ENCODE measurements at places on chromosomes 13 and 19.

DNA sequence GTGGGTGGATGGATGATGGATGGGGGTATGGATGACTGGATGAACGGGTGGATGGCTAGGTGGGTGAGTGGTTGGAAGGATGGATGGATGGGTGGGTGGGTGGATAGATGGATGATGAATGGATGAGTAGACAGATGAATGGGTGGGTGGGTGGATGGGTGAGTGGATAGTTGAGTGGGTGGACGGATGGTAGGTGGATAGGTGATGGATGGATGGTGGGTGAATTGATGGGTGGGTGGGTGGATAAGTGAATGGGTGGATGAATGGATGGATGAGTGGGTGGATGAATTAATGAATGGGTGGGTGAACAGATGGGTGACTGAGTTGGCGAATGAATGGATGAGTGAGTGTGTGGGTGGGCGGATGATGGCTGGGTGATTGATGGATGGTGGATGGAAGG is 4.9 kb downstream of the SMIM24 start:
- DNase-seq: no peak

DNA sequence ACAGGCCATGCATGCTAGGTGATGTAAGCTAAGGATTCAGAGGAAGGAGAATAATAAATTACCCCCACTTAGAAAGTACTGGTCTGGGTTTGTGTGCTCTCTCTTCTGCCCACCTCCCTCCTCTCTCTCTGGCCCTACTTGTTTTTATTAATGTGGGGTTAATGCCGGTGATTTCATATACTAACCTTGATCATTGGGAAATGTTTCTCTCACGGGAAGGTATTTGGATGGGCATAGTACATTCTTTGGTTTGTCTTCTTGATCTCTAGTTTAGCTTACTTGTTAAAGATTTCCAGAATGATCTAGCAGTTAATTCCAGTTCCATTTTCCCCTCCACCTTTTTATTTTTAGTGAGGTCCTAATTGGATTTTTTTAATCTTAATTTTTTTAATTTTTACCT is 24.6 kb downstream of the ARHGAP35 start:
- no peak for DNase-seq

- DNase-seq: no peak
Observed at GRCh38 chr13:44317752-44318151, 55.9 kb upstream of the SERP2 start.

DNA sequence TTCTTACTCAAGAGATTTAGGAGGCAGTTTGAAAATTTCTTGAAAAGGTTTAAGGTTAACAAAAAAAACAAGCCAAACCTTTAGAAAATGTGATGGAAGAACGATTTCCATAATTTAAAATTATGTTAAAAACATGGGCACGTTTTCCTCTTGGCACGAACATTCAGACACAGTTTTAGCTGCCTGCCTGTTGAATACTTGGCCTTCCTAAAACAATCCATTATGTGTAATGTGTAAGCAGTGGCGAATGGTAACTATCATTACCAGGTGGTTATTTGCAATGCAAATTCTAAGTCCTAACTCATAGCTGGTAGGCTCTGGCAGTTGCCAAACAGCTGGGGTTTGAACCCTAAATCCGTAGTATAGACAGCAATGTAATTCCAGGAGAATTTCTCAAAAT is 1425.7 kb upstream of the SLC10A2 start:
- DNase-seq: no peak

DNA sequence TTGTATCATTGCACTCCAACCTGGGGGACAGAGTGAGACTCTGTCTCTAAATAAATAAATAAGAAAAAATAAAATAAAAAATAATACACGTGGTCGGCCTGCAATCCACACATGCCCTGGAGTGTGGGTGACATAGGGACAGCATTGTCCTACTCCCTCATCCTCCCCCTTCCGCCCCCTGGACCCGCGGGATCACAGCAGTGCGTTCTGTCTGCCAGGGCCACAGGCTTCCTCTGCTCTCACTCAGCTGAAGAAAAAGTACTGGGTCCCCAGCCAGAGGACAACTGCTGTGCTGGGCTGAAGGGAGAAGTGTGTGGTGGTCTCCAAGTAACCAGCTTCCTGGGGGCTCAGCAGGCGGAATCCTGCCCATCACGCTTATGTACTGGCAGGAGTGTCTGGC is 6.3 kb downstream of the BCAT2 start:
- no peak for DNase-seq

DNA sequence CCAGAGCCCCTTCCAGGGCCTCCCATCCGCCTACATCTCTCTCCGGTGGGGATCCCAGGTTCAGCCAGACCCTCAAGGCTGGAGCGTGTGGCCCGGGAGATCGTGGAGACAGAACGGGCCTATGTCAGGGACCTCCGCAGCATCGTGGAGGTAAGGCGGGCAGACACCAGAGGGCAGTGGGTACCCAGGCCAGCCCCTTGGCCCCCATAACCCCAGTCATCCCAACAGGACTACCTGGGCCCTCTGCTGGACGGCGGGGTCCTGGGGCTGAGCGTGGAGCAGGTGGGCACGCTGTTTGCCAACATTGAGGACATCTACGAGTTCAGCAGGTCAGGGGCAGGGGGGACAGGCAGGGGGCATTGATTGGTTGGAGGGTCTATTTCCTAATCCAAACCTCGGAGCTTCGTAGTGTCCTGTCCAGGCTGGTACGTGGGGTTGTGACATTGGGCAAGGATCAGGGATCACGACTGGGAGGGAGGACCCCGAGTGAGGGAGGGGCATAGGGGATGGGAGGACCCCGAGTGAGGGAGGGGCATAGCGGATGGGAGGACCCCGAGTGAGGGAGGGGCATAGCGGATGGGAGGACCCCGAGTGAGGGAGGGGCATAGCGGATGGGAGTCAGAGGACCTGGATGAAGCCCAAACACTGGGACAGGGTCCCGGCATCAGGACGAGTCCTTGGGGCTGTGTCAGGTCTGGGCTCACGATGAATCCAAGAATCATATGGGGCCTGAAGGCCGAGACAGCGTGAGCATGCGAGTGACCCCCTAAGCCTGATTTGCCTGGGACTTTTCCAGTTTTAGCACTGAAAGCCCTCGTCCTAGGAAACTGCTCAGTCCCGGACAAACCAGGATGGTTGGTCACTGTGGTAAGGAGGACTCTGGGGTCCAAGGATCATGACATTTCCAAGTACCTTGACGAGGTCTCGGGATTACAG is 2.9 kb downstream of the PLEKHG2 start:
- DNase-seq: no peak

GRCh38 chr19:32363175-32363574 is 17.8 kb downstream of the ZNF507 start:
- DNase-seq: no peak

GRCh38 chr13:40252676-40253075 is 413.8 kb downstream of the FOXO1 start:
- DNase-seq: no peak

DNA sequence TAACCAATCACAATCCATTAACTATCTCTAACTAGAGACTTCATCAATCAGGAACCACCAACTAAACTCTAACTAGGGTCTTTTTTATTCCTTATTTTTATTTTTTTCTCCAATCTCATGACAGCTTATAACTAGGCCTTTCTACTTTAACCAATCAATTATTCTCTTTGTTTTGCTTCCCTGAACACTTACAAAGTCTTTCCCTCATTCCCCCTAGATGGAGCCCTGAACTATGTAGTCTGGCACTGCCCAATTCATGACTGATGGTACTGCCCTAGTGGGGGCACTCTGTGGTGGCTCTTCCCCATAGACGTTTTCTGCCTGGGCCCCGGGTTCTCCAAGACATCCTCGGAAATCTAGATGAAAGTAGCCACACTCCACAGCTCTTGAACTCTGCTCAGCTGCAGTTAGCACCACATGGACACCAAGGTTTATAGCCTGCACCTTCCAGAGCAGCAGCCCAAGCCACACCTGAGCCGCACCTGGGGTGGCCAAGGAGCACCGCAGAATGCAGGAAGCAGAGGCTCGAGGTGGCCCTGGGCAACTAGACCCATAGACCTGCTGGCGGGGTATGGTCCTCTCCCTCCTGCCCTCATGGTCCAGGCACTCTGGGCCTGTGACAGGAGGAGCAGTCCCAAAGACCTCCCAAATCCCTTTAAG is 6.6 kb downstream of the ATP7B start:
- DNase-seq: no peak

DNA sequence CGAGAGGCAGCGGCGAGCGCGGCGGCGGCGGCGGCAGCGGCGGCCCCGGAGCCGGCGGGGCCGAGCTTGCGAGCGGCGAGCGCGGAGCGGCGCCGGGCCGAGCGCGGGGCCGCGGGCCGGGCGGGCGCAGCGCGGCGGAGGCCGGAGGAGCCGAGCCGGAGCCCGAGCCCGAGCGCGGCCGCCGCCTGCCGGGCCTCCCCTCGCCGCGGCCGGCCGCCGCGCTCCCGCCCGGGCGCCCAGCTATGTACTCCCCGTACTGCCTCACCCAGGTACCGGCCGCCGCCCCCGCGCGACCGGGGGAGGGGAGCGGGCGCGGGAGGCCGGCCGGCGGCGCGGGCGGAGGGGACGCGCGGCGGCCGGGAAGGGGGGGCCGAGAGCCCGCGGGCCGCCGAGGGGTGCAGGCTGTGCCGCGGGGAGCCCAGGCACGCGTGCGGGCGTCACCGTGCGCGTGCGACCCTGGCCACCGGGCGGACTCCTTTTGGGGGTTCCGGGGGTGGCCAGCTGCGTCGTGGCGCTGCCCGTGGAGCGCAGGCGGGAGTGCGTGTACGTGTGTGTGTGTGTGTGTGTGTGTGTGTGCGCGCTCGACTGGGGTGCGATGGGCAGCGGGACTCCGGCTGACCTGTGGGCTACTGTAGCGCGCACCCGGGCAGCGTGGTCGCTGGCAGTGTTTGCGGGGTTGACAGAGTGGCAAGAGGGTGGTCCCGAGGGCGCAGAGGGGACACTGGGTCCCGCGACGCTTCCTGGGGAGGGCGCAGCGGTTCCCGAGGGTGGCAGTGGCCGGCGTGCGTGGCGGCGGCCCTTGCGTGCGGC is 526 bp downstream of the NFIX start:
- no peak for DNase-seq

DNA sequence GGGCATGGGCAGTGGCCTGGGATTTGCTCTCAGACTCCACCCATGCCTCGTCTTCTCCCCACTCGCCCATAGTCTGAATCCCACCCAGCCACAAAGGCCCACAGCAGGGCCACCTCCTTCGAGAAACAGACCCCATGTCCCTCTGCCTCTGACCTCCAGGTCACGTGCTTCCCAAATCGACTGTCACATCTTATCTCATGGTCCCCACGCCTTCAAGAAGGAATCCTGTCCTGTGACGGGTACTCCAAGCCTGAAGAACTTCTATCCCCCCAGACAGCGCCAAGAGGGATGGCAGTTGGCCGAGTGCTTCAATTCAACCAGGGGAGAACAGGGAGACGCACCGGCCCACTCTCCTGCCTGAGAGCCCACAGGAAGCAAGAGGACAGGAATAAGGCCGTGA is 16.5 kb downstream of the MLLT1 start:
- DNase-seq: no peak

- DNase-seq: no peak
Observed at GRCh38 chr19:6963244-6963852, 57.9 kb downstream of the MBD3L2B start.

GRCh38 chr13:28409648-28410047 is 85.3 kb downstream of the FLT1 start:
- DNase-seq: no peak

DNA sequence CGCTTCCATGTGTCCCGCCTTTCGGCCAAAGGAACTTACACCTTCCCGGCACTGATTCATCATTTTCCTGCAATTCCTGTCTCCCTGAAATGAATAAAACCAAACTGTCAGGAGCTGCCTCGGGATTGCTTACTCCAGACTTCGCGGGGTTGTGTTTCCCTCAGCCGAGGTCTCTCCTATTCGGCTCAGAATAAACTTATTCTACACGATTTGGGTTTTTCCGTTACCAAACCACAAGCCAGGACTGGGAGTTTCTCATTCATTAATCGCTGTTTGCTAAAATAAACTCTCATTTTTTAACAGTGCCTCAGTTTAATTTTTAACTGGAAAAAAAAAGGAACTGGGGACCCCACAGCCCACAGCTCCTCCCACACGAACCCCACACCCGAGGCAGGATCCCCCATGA is 667 bp downstream of the ZNF878 start:
- DNase-seq: no peak

DNA sequence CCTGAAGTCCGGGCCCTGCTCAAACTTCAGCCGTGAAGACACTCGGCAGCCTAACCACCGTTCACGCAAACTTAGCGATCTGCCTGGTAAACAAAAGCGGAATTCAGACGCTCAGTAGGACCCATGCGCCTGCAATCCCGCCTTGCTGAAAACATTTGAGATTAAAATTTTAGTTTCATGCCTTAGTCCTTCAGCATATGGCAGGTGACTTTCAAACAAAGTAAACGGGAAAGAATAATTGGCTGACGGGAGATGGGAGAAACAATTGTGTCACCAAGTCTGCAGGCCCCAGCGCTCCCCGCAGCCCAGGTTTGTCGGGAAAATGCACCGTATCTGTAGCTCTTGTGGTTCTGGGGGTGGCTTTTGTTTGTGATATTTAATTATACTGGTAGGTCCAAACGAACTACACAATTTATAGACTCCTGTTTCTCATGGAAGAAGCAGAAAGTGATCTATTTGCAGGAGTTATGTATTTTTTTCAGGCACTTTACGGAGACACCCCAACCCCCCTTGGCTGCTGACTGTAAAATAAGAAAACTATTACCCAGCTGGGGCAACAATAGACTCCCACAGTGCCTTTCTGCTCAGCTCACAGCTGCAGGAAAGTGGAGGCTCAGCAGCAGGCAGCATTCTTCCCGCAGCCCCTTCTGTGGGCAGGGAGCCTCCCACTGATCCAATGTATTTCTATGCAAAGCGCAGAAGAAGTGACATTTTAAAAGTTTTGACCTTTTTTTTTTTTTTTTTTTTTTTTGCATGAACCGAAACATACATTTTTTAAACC is 94.8 kb downstream of the SOX1 start:
- DNase-seq: no peak

- no peak for DNase-seq
Observed at GRCh38 chr13:79466872-79467271, 14.1 kb upstream of the NDFIP2 start.

DNA sequence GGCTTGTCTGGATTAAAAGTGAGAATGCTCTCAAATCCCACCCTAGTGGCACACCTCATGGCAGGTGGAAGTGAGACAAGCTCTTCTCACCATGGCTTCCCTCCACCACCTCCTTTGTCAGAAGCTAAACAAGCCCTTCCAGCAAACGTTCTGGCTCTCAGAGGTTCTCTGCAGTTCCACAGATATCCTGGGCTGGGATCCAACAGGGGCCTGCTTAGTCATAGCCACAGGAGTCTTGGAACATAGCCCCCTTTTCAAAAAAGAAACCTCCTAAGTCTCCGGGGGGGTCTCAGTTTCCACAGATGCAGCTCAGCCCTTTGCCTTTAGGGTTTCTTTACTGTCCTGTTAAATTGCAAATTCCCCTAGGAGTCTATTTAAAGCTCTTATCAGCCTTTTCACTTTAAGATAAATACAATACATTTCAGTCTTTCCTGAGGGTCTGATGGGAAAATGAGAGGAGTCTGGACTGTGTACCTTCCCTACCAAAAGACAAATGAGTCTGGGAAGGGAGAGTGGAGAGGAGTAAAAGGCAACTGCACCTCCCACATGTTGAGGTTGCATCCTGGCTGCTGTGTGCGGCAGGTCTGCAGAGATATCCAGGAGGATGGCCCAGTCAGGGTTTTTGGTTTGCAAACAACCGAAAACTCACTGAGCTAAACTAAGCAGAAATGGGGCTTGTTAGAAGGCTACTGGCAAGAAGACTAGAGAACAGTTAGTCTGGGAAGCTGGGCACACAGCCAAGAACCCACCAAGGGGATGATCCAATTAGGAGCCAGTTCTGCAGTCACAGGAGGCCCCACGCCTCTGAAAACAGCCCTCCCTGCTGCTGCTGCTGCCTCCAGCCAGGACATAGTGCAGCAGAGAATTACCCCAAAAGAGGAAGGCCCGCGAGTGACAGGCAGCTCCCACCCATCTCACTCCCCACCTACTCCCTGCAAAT is 41.4 kb upstream of the SERP2 start:
- DNase-seq: no peak
